NCI-H748 treated with DMSO at 0.1 percent for 48 hours (cell line): ENCODE measurements at places on chromosomes 16 and 17.

GRCh38 chr17:13925579-13925978 is 143.7 kb upstream of the COX10 start:
- DNase-seq: no peak

- no peak for DNase-seq
These were observed 20.9 kb upstream of the DRG2 start for GRCh38 chr17:18066866-18067265.

DNA sequence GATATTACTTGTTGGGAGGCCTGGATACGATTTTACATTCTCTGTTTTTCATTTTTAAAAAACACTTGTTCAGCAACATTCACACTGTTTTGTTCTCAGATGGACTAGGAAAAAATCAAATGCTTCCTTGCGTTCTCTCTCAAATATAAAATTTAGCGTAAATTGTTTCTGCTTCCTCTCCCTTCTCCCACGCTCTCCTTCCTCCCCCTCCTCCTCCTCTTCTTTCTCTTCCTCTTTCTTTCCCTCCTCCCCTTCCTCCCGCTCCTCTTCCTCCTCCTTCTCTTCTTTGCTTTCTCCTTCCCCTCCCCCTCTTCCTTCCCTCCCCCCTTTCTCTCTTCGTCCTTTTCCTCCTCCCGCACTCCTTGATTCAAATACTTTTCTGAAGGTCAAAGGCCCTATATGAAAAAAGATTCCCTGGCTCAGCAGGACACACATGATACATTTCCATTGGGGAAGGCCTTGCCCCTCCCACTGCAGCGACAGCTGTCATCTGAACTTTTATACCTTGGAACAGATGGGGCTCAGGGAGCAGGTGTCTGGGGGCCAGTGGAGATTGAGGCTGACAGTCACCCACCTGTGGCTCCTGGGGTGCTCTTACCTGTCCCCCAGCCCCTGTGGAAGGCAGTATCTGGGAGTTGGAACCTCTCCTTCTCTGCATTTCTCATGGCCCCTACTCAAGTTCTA is 99.4 kb upstream of the SDK2 start:
- DNase-seq: no peak

GRCh38 chr16:72182976-72183375 is 11.0 kb upstream of the PMFBP1 start:
- no peak for DNase-seq

DNA sequence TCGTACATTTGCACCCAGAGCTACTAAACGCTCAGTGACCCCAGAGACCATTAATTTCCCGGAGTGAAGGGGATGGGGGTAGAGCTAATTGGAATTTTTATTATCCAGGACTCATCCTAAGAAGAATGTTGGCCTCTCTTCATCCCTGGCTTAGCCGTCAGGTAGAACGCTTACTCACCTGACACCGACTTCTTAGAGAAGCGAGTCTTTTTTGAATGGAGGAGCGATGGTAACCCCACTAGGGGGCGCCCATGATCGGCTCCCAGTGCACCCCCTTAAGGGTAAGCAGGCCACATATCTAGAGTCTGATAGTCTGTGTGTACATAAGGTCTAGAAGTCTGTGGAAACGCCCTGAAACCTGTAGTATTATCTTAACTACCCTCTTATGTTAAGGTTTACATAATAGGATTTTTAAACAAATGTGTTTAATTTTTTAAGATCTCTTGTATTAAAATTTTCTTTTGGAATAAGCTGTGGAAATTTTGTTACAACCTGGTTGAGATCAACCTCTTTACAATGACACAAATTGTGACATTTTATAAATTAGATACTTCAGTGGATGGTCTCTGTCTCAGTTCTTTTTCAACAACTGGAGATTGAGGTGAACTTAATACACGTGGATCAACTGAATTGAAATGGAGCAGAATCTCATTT is 229.8 kb downstream of the CPPED1 start:
- DNase-seq: peak; percentile 45

DNA sequence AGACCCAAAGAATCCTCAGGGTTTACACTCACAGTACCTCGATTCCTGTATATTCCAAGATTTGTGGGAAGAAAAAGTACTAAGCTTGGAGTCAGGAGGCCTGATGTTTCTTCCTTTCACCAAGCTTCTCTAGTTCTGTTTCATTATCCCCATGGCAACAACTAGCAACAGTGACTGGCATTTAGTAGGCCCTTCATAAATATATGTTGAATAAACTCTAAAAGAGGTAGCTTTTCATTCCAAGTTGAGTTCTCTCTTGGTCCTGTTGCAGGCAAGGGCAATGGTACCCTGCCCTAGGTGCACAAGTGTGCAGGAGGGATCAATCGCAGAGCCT is 527 bp upstream of the UBE2Z start:
- DNase-seq: no peak

GRCh38 chr17:58351831-58352595 is at the start of gene SUPT4H1:
TSS of gene SUPT4H1 (minus strand) at chr17:58352201. CDS start at chr17:58352135, 66 bp downstream.
- DNase-seq: peak; percentile 95

- DNase-seq: no peak
These were observed 12.7 kb upstream of the CD300A start for GRCh38 chr17:74453665-74454196.

DNA sequence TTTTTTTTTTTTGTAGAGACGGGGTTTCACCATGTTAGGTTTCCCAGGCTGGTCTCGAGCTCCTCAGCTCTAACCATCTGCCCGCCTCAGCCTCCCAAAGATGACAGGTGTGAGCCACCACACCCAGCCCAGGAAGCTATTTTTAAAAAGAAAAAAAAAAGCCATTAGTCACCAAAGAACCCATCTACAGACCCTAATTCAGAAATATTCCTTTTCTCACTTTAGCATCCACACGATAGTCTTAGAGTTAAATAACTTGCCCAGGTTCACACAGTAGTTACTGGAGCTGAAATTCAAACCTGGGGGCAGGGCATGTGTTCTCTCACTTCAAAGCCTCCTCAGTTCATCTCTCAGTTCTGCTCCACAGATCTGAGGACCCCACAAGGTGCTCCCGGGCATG is 70.3 kb upstream of the NOL11 start:
- DNase-seq: no peak

- DNase-seq: no peak
These were observed at the start of gene ZNF629 for GRCh38 chr16:30786936-30787612. TSS of gene ZNF629 (minus strand) at chr16:30787205. CDS start at chr16:30784482, 2,723 bp downstream.

DNA sequence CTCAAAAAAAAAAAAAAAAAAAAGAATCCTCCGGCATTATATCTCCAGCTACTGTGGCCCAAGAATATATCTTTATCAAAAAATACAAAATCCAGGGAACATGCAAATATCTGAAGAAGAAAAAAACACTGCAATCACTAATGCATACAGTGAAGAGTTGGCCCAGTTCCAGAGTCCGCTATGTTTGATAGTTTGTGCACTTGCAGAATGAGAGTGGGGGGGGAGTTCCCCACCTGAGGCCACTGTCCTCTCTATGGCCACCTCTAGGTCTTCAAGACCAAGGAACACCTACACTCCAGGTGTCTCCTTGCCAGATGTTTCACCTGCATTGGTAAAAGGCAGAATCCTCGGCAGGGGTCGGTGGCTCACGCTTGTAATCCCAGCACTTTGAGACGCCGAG is 4.0 kb downstream of the ZNF785 start:
- DNase-seq: no peak

GRCh38 chr16:78428193-78428592 is 328.7 kb downstream of the WWOX start:
- no peak for DNase-seq

GRCh38 chr16:85011846-85012284 is 530 bp upstream of the ZDHHC7 start:
- no peak for DNase-seq

- no peak for DNase-seq
These were observed 49.3 kb downstream of the NXN start for GRCh38 chr17:930258-930657.

GRCh38 chr17:77735566-77736198 is 222.8 kb upstream of the TNRC6C start:
- DNase-seq: peak; percentile 57

DNA sequence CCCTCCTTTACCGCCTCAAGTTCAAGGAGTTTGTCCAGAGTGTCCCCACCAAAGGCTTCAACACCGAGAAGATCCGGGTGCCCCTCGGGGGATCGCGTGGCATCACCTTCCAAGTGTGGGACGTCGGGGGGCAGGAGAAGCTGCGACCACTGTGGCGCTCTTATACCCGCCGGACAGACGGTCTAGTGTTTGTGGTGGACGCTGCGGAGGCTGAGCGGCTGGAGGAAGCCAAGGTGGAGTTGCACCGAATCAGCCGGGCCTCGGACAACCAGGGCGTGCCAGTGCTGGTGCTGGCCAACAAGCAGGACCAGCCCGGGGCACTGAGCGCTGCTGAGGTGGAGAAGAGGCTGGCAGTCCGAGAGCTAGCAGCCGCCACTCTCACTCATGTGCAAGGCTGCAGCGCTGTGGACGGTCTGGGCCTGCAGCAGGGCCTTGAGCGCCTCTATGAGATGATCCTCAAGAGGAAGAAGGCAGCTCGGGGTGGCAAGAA is 1.1 kb downstream of the ARL4D start:
- no peak for DNase-seq

DNA sequence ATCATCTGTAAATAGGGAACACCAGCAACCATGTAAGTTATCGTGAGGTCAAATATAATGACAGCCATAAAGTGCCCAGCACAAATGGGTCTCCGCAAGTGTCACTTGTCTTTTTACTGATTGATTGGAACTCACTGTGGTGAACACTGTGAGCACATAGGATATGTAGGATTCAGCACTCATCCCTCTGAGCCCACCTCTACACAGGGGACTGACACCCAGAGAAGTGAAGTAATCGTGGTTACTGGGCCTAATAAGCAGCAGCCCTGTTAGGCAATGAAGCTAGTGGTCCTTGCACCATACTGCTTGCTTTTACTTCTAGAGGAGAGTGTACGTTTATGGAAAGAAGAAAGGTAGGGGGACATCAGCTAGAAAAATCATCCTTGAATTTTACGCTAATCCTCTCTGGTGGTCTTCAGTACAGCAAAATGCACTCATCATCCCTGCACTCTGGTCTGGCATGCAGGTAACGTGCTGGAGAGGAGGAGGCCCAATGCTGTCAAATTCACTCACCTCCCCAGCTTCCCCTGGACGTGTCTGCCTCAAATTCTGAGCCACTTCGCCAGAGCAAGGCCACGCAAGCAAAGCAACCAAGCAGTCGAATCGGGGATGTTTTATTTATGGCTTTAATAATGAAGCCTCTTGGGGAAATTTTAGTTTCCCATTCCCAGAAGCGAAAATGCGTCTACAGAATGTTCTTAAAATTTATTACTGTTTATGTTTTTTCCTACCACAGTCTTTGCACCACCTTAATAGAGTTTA is 74.7 kb downstream of the YPEL2 start:
- no peak for DNase-seq

DNA sequence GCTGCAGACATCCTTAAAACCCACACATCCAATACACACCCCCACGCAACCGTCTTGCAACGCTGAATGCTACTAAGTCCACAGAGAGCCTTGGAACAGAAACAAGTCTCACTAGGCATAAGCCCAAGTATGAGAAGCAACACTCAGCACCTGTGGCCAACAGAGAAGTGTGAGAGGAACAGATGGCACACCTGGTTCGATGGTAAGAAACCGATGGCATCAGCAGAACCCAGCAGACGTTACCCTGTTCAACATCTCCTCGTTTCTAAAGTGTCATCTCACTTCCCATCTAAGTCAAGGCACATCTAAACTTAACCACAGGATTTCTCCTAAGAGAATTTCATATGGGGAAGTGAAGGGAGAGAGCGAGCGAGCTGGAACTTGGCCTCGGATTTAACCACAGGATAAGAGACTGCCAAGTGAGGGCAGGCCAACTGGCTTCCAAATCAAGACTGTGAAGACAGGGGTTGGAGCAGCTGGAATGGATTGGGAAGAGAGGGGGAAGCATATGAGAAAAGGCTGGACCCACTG is 41.0 kb downstream of the NXPH3 start:
- no peak for DNase-seq

DNA sequence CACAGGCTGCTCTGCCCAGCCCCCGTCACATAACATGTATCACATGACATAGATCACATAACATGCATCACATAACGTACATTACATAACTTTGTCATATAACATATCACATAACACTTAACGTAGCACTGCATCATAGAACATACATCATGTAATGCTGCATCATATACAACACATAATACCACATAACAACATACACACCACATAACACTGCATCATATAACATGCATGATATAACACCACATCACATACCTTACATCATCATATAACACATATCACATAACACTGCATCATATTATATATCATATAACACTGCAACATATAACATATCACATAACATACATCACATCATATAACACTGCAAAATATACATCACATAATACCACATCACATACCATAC is 83.8 kb downstream of the AXIN2 start:
- DNase-seq: no peak

DNA sequence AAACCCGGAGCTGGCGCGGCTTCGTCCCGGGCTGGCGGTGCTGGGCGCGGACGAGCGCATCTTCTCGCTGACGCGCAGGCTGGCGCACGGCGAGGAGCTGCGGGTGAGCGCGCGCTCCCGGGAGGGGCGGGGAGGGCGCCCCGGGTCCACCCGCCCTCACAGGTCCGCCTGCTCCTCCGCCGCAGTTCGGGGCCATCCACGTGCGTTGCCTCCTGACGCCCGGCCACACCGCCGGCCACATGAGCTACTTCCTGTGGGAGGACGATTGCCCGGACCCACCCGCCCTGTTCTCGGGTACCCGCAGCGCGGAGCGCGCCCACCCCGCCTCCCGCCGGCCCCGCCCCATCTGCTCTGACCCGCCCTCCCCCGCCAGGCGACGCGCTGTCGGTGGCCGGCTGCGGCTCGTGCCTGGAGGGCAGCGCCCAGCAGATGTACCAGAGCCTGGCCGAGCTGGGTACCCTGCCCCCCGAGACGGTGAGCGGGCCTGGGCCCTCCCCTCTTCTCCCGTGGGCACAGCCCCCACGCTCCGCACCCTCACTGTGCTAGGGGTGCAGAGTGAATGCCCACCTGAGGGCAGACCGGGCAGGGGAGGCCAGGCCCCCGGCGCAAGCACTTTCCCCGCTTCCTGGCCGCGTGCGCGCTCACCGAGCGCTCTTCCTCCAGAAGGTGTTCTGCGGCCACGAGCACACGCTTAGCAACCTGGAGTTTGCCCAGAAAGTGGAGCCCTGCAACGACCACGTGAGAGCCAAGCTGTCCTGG is 1.4 kb downstream of the HAGHL start:
- DNase-seq: peak; percentile 51

- no peak for DNase-seq
These were observed 137.9 kb downstream of the FTO start for GRCh38 chr16:53841884-53842283.

GRCh38 chr17:26809033-26809432 is 484.9 kb upstream of the WSB1 start:
- DNase-seq: no peak
